Stimulated activated CD8-positive, alpha-beta memory T cell treated with anti-CD3 and anti-CD28 coated beads, Interleukin-2, amount 100 ng/mL, for 1 hour (primary cell): ENCODE measurements at places on chromosomes 4 and X.

DNA sequence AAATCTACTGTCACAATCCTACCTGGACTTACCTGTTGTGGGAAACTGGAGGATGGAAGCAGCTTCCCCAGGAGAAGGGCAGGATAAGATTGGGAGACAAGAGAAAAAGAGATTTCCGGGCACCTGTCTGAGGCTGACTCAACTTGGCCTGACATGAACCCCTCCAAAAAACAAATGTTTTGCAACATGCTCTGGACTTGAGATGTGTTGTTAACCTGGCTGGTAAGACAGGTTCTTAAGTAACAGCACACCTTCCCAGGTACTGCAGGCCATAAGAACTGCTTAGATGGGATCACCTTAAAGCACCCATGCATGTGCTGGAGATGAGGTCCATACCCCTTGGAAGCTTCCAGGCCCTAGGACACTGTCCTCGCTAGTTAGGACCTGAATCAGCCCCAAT lies 4.4 kb upstream of the SMIM43 start:
- DNase-seq, result no peak

GRCh38 chrX:9327747-9328145 lies 137.1 kb upstream of the TBL1X start:
- DNase-seq, result no peak

GRCh38 chrX:125004799-125005198 lies 314.9 kb upstream of the TEX13C start:
- no peak for DNase-seq

DNA sequence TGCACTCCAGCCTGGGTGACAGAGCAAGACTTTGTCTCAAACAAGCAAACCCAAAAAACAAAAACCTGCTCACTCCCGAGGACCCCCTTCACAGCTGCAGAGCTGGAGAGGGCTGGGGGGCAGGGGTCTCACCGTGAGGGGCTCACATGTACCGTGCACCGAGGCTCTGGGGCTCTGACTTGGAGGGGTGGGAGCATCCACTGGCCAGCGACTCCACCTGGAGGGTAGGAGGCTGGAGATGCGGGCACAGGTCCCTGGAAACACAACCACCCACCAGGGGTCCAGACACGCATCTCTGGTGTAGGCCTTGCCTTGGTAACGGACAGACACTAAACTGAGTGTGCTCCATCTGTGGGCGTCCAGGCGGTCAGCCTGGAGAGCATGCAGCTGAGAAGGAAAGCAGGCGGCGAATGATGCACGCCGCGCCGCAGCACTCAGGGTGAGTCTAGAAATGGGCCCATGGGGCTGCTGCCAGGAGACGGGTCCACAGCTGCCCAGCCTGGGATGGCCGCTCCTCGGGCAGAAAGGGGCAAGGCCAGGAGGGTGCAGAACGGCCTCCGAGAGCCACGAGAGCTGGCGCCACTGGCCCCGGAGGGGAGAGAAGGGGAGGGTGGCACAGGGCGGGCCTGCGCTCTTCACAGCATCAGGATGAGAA lies 26.1 kb downstream of the PPP2R3B start:
- DNase-seq, result no peak

DNA sequence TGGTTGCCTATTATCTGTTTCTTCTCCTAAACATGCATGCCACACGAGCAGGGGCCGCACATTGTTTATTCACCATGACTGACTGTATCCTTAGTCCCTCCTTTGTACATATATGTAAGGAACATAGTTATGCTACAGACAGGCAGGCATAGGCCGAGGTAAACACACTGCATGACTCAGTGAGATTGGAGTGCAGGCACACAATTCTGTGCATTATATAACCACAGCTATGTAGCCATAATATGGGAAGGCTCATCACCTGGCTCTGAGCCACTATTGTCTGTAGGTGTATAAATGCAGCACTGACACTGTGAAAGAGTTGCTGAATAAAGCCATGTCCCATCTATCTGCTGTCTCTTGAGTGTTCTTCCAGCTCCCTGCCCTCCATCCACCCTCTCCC lies 431.6 kb downstream of the IDS start:
- DNase-seq, result no peak

DNA sequence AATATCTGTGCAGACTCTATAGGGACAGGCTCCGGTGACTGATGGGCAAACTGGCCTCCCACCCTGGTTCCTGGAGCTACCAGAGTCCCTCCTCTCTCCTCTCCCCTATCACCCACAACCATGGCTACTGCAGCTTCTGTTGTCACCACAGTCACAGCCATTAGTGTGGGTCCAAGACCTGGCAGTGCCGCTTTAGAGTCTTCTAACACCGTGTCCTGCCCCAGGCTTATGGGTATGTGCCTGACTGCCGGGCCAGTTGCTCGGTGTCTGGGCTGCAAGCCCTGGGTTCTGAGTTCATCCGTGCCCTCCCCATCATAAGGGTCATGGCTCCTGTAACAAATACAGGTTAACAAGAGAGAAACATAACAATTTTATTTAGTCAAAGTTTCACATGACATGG lies 85.4 kb downstream of the FNIP2 start:
- DNase-seq, result no peak

- no peak for DNase-seq
These were observed 601.1 kb downstream of the EPHA5 start for GRCh38 chr4:65069177-65069576.

GRCh38 chr4:101527188-101527587 lies 179.9 kb upstream of the PPP3CA start:
- DNase-seq, result peak; percentile 28

GRCh38 chrX:133868250-133868649 lies 117.1 kb downstream of the GPC3 start:
- no peak for DNase-seq

DNA sequence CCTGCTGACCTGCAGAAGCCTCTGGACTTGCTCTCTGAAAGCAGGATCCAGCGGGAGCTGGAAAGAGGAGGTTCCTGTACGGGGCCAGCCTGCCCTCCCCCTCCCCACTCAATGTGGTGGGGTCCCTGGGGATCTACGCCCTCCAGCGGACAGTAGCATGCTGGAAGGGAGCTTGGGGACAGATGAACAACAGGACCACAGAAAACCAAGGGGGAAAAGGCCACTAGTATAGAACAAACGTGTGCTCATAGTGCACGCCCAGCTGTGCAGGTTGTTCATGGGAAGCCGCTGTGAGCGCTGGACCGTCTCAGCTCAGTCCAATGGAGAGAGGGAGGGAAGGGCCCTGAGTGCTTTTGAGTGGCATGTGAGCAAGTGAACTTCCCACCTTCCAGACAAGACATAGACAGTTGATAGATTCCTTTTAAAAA lies 15.8 kb downstream of the HMX1 start:
- no peak for DNase-seq

DNA sequence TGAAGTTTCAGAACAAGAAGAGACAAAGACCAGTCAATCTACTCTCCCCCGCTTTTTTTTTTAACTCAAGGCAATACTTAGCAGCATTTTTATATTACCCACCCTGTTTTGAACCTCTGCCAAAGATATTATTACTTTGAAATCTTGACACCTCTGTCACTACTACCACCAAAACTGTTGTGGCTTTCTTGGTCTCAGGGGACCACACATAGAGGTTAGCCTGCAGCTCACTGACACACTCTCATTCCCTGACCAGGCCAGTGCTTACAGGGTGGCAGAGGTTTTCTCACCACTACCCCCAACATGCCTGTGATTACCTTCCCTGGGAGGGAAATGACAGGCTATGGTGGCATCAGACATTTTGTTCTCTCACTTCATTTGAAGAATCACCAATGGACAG lies 137.4 kb upstream of the STIM2 start:
- DNase-seq, result no peak

DNA sequence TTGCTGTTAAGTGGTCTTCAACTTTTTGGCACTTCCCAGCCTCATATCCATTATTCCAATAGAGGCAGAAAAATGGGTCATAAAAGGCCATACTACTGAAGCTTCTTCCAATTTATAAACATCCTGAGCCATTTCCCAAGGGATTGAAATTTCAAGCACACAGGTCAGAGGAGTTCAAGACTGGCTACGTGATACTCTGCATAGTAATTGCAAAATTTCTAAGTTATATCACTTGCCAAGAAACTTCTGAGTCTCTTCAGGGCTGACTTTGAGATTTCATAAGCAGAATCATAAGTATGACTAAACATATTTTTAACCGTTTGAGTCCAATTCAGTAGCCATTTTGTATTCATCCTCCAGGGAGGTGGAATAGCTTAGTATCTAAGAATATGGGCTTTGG lies 75.6 kb upstream of the RXFP1 start:
- no peak for DNase-seq

GRCh38 chr4:149595500-149595899 lies 220.1 kb downstream of the IQCM start:
- no peak for DNase-seq

DNA sequence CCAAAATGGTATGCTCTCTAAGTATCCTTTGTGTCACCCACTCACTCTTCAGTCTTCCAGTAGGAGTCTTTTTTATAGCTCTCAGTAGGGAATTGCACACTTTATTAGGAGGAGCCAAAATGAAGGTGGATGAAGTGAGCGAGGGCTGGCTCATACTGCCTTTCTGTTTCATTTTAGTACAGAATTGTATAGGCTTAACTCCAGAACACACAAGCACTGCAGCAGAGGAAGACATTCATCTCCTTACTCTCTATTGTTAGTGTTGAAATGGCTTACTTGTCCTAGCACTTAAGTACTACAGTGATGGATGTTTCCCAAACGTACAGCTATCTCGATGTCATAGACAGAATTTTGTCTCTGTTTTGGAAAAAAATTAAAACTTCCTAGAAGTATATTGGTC lies 327.3 kb upstream of the ATOH1 start:
- no peak for DNase-seq

DNA sequence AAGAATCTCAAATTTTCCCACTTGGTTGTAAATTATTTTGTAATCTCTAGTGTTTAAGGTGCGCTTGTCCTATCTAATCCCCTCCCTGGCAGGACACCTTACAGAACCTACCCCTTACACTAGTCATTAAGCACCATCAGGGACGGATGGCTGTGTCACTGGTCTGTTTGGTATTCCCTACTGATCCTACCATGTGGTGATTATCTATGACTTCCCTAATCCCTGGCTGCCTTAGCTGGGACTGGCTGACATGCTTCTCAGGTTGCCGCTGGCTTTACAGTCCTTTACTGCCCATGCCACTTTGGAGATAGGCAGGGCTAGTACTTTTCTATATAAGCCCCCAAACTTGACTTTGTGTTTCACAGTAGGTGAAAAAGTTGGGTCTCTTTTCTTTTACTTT lies 58.6 kb downstream of the ELOVL6 start:
- no peak for DNase-seq

- DNase-seq, result no peak
These were observed 94.8 kb downstream of the KDR start for GRCh38 chr4:55030589-55030988.

DNA sequence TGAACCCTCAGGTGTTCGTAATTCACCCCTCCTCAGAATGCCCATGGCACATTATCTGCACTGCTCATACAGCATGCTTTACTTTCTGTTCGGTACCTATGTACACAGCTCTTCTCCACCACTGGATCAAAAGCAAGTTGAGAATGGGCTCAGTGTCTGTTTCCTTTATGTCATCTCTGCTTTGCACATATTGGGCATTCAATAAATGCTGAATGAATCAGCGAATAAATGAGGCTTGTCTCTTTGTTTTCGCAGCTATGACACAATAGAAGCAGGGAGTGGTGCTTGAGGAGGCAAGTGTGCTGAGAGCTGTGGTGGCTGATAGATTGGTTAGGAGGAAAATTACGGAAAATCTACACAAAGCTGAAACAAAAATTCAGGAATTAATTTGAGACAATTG lies 109.1 kb upstream of the VMA21 start:
- no peak for DNase-seq

- DNase-seq, result no peak
These were observed 4.5 kb downstream of the HHIP start for GRCh38 chr4:144650311-144651005.

GRCh38 chrX:103756736-103757135 lies 19.9 kb upstream of the PLP1 start:
- DNase-seq, result no peak

GRCh38 chrX:118475903-118476302 lies 19.7 kb upstream of the DOCK11 start:
- DNase-seq, result no peak

DNA sequence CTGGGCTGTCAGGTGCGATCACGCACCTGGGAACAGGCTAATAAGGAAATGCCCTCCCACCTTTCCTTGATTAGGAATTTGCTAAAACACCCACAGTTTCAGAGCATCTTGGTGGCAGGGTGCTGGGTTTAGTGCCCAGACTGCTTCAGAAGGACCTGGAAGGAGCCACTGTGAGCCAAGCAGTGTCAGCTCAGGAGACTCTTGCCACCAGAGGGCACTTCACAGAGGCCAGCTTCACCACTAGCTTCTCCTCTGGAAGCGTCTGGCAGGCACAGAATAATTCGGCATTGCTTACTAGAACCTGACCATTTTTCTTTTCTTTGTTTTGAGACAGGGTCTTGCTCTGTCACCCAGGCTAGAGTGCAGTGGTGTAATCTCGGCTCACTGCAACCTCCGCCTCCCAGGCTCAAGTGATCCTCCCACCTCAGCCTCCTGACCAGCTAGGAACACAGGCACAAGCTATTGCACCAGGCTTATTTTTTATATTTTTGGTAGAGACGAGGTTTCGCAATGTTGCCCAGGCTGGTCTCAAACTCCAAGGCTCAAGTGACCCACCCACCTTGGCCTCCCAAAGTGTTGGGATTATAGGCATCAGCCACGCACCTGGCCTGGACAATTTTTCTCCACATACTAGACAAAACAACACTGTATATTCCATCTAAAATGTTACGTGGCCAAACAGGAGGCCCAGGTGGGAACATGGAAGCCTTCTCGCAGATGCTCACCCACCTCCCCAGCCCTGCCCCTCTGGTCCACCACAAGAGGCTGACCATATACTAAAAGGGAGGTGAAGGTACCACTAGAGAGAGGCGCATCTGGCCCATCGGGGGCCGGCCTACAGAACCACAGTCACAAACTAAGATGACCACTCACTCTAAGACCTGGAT lies 14.1 kb downstream of the NOP14 start:
- DNase-seq, result no peak

DNA sequence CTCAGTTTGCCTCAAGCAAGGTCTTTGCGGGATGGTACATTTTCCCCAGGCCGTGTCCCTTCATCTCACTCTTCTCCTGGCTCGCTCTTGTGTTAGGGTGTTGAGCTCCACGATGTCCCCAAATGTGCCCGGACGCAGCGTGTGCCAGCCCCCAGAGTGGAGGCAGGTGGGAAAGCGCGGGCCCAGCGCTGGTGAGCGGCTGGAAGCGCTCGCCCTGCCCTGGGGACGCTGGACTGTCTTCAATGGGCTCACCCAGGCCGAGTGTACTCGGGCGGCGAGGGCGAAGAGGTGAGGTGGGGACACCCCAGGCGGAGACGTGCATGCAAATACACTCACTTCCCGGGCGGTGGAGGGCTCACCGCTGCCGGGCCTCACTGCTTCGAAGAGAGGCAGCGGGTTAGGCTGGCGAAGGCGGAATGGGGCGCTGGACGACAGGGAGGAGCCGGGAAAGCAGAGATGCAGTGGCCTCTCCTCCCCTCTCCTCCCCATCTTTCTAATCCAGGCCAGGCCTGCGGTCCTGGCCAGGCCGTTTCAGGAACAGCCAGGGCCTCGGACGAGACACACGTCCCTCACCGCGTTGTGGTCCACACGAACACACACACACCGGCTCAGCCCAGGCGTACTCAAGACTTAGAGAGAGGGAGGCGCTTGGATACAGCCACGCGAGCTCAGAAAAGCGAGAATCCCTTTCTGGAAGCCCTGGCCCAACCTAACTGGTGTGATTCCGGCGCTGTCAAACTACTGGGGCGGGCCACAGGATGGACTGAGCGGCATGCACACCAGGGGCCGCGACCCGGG lies 2.2 kb downstream of the NKX6-1 start:
- DNase-seq, result no peak
